ENCODE measurements at places on chromosomes 12 and 14. TPM values are rescaled to one million over a fixed set of nuclear protein-coding genes. Genes with fewer than 3 reads are reported as not detected.
A peak's percentile ranks its signal among the peaks of the same experiment; 100 is the strongest.

SYNDIG1L gene
- not detected for total RNA-seq

CDKN3 gene
- 53.2 TPM for total RNA-seq

GRCh38 chr12:4909734-4910501 is at the start of gene KCNA1:
Gene KCNA1 (plus strand): TSS chr12:4909905. CDS start chr12:4911379, 1,474 bp downstream.
- no peaks in the 10 kb centered on the region for H3K36me3 ChIP-seq
- peaks cover 2% of the 10 kb centered on the region for H3K4me1 ChIP-seq
- no peak within 1 kb of the TSS for H3K4me3 ChIP-seq
- H3K27me3 ChIP-seq, result peaks cover 42% of the 10 kb centered on the region
- DNase-seq, result no peak

DNA sequence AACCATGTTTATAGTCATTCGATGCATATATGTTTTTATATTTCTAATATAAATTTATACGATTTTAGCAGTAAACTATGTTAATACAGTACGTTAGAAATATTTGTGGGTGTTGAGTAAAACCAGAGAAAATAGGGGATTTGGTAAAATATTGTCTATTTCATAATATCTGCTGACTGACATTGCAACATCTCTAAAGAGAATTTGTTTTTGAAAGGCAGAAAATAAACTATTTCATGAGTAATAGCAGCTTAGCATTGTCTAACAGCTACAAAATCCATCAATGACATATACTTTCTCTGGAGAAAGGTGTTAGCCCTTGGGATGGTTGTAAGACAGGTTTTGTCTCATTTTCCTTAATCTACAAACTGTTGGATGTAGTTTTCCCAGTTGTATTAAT is 144.9 kb downstream of the PDE3A start:
- H3K27ac ChIP-seq, result no peak overlapping the region
- H3K36me3 ChIP-seq, result no peaks in the 10 kb centered on the region
- no peaks in the 10 kb centered on the region for H3K27me3 ChIP-seq
- no peak for DNase-seq

- DNase-seq, result no peak
- peaks cover 11% of the 10 kb centered on the region for H3K27me3 ChIP-seq
- no peak overlapping the region for H3K27ac ChIP-seq
- no peak overlapping the region for H3K4me3 ChIP-seq
- no peaks in the 10 kb centered on the region for H3K36me3 ChIP-seq
Observed at GRCh38 chr14:57066463-57066862, 202.2 kb downstream of the EXOC5 start.

GRCh38 chr12:11171969-11172675 is 1.1 kb downstream of the SMIM10L1 start:
- H3K4me3 ChIP-seq, result peak overlapping the region; percentile 100
- H3K27ac ChIP-seq, result peak overlapping the region; percentile 96
- H3K27me3 ChIP-seq, result no peaks in the 10 kb centered on the region
- peaks cover 24% of the 10 kb centered on the region for H3K4me1 ChIP-seq
- no peak for DNase-seq

DNA sequence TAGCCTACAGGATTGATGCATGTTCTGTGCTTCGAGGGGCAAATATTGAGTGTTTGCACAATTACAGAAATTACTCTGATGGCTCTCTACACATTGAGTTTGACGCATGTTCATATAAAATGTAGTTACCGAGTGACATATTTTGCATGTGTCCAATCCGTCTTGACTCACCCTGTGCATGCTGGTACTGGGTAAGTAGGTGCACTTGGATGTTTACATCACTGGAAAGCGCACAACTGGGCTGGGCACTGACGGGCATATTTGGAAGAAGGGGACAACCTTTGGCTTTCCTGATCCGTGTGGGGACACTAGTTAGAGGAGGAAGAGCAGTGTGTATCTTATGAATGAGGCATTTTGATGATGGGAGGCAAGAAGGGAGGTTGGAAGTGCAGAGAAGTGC is 4.9 kb upstream of the KRT6A start:
- H3K27ac ChIP-seq, result no peak overlapping the region
- no peaks in the 10 kb centered on the region for H3K36me3 ChIP-seq
- no peak for DNase-seq

DNA sequence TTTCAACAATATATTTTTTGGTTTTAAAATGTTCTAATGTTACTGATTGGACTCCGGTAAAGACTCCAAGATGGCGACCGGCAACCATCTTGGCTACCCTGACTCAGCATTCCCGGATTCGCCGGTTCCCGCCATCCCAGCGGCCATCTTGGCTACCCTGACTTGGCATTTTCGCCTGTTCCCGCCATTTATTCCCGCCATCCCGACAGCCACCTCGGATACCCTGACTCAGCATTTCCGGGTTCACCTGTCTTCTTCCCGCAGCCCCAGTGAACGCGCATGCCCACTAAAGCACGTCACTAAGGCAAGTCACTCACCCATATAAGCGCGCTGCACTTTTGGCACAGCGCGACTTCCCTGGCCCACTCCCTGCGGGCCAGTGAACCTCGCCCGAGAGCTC is 9.0 kb upstream of the LRFN5 start:
- no peak overlapping the region for H3K4me3 ChIP-seq
- no peak overlapping the region for H3K27ac ChIP-seq
- no peak for DNase-seq
- no peaks in the 10 kb centered on the region for H3K36me3 ChIP-seq
- no peaks in the 10 kb centered on the region for H3K27me3 ChIP-seq
- H3K4me1 ChIP-seq, result no peaks in the 10 kb centered on the region

DNA sequence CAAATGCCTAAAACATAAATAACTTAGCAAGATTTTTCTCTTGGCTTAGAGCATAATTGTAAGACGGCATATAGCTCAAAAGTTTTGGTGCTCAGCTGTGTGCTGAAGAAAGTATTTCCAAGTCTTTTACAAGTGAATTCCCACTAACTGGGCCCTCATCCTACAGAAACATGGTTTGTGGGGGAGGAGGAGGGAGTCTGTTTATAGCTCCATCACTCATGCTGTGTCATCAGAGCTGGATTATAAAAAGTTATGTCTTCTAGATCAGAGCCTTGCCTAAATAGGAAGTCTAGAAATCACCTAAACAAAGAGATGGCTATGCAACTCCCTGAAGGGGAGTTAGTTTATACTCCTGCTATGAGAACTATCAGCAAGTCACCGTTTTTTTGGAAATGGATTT is 65.9 kb upstream of the OTOGL start:
- no peak overlapping the region for H3K4me3 ChIP-seq
- H3K4me1 ChIP-seq, result no peaks in the 10 kb centered on the region
- no peak for DNase-seq
- no peaks in the 10 kb centered on the region for H3K36me3 ChIP-seq
- H3K27ac ChIP-seq, result no peak overlapping the region

DNA sequence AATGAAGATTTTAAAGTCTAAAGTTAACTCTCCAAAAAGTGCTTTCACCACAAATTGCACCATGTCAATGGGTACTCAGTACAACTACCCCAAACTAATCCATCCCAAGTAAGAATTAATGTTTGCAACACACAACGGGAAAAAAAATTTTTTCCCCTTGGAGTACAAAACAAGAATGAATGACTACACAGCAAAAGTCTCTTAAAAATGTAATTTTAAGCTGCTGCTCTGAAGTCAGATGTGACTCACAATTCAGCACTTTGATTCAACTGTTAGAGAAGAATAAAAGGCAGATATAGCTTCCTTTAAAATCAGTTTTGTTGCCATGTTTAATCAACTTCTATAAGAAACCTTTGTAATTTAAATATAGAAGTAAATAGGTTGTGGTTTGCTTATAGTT is 42.5 kb upstream of the VPS33A start:
- no peak for DNase-seq
- H3K36me3 ChIP-seq, result peaks cover 11% of the 10 kb centered on the region

GRCh38 chr14:88232771-88233170 is 90.3 kb downstream of the KCNK10 start:
- H3K4me3 ChIP-seq, result no peak overlapping the region
- H3K27me3 ChIP-seq, result no peaks in the 10 kb centered on the region
- H3K36me3 ChIP-seq, result no peaks in the 10 kb centered on the region

GRCh38 chr12:99686142-99686541 is 38.6 kb downstream of the GARIN6 start:
- H3K4me3 ChIP-seq, result no peak overlapping the region
- H3K4me1 ChIP-seq, result no peaks in the 10 kb centered on the region
- DNase-seq, result no peak

- no peak overlapping the region for H3K27ac ChIP-seq
- H3K4me1 ChIP-seq, result peaks cover 14% of the 10 kb centered on the region
- peak overlapping the region; percentile 76 for H3K4me3 ChIP-seq
- H3K36me3 ChIP-seq, result no peaks in the 10 kb centered on the region
- DNase-seq, result peak; percentile 45
Observed at GRCh38 chr14:64465831-64466554, 694 bp downstream of the AKAP5 start.
